ENCODE measurements at places on chromosomes 1 and 21.

- DNase-seq, result no peak
Observed at GRCh38 chr1:60169206-60169605, 95.6 kb upstream of the C1orf87 start.

DNA sequence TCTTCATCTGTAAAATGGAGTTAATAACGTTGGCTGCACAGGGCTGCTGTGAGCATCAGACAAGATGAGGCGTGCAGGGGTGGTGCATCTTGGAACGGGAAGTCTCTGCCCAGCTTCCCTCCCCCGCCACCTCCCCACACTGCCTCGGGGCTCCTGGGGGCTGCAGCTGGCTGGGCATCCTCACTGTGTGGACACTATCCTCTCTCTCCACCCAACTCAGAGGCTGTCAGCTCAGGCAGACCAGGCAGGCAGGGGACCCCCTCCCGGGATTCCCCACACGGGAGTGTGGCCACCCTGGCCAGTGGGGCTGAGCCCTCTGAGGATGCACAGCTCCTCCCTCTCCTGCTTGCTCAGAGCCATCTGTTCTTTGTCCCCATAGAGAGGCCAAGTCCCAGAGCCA, 122.7 kb downstream of the CCDC185 start:
- DNase-seq, result no peak

DNA sequence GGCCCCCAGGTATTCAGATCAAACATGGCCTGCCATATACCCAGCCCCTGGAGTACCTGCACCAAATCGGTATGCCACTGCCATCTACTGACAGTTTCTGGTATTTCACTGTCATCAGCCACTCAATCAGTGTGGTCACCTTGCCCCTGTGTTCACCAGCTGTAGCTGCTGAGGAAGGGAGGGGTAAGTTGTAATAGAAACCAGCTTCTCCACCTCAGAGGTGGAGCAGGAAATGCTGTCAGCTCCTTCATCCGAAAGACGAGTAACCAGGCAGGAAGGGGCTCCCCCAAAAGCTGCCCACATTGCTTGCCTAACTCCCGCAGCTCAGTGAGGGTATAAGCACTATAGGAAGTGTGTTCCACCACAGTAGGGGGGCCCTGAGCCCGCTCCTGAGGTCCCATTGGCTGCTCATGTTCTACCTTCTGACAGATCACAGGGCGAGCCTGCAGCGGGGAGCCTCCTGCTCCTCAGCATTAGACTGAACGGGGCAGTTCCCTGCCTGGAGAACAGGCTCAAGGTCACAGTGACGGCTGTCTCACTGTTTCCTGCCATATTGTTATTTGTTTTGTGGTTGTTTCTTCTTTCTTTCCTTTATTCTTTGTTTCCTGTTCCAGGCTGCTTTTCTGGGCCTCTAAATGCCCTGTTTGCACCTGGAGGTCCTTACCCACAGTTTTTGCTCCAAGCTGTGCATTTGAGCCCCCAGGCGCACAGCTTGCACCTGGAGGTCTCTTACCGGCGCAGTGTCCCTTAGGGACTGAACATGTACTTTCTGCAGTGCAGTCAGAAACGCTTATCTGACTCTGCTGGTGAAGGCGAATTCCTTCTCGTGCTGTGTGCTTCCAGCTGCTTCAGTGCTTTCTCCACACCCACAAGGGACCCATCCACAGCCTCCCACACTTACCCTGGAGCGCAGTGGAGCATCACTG, 1638.3 kb downstream of the MRPL39 start:
- DNase-seq, result peak; percentile 51

DNA sequence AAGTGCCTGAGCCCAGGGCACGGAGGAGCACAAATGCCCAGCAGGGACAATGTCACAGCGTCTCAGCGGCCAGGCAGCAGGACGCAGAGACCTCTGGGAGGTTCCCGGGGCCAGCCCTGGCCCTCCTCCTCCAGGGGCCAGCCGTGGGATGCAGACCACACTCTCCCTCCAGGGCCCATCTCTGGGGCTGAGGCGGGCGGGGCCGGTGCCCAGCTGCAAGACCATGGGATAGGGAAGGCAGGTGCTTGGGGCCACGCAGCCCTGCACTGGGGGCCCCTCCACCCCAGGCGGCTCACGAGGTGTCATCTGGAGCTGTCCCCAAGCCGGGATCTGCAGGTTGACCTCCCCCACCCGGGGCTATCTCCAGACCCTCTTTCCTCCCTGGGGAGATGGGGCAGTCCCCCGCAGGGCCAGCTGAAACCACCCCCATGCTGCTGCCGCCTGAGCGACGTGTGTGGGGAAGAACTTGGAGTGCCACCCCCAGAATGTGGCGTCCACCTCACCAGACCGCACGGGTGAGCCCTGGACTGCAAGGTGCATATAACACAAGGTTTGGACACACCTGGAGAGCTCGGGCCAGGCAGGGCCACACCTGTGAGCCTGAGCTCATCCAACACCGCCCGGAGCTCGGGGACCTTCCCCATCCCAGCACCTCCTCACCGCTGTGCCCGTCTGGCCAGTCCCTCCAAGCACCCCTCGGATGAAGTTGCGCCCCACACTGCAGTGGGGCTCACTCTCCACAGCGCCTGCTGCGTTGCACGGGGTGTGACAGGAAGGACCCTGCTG, 4.1 kb upstream of the TTLL10 start:
- no peak for DNase-seq

- DNase-seq, result no peak
Observed at GRCh38 chr1:172185996-172186395, 234.5 kb upstream of the C1orf105 start.

DNA sequence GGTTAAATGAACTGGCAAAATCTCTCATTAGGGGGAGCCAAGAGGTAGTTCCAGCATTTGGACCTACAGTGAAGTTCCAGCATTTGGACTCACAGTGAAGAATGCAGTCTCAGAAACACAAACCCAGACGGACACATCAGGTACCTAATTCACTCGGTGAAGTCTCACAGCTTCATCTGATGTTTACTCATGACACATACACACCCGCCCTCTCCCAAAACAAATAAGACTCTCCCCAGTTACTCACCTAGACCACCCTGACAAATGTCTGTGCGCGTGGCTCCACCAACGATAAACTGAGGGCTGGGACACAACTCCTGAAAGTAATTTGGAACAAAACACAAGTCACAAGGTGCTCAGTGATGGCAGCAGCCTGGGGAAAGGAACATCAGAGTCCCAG, 11.4 kb downstream of the CAPN8 start:
- DNase-seq, result no peak

DNA sequence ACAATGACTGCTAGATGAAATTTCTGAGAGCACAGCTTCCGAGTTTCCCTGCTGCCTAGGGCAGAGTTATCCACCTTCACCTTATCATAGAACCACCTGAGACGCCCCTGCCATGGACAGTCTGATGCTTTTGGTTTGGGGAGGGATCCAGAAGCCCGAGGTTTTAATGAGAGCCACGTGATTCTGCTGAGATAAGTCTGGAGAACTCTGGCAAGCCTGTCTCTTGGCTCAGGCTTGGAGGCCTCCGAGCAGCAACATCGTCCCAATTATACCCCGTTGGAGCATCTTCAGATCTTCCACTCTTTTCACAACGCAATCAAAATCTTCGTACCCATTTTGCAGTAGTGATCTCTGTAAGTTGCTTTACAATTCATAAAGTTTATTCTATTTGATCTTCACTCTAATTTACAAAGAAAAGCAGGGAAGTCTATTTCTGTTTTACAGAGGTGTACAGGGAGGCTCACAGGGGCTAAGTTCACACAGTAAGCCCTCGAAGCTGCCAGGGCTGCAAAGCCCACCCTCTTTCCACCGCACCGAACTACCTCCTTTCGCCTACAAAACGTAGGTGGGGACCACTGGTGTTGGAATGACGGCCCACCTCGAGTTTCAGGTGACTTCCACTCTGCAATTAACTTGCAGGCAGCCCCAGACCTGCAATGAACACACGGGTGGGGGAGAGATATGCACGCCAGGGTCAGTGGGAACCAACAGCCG, 513 bp upstream of the HHAT start:
- no peak for DNase-seq

GRCh38 chr1:32899586-32900296, 1.4 kb downstream of the TMEM54 start:
- no peak for DNase-seq

- DNase-seq, result no peak
Observed at GRCh38 chr1:184530226-184530625, 143.4 kb downstream of the C1orf21 start.

- DNase-seq, result no peak
Observed at GRCh38 chr21:31413698-31414097, 69.6 kb upstream of the TIAM1 start.

Data from activated CD4-positive, CD25-positive, alpha-beta regulatory T cell treated with anti-CD3 and anti-CD28 coated beads, Interleukin-2, amount 50 U/mL, for 72 hours (primary cell).